ENCODE measurements at places on chromosomes 2 and 18. TPM values are rescaled to one million over a fixed set of nuclear protein-coding genes. Genes with fewer than 3 reads are reported as not detected.

- DNase-seq = no peak
Measured at GRCh38 chr18:69082499-69082898, 284.6 kb downstream of the CCDC102B start.

- peak; percentile 77 for DNase-seq
Measured at GRCh38 chr2:1607971-1608688, 136.2 kb downstream of the PXDN start.

- DNase-seq = peak; percentile 46
Measured at GRCh38 chr2:213216461-213216860, 65.0 kb upstream of the IKZF2 start.

GRCh38 chr18:61917818-61918217 lies 25.0 kb upstream of the RNF152 start:
- peak; percentile 30 for DNase-seq

The HS6ST1 gene
- 35.8 TPM for total RNA-seq

DNA sequence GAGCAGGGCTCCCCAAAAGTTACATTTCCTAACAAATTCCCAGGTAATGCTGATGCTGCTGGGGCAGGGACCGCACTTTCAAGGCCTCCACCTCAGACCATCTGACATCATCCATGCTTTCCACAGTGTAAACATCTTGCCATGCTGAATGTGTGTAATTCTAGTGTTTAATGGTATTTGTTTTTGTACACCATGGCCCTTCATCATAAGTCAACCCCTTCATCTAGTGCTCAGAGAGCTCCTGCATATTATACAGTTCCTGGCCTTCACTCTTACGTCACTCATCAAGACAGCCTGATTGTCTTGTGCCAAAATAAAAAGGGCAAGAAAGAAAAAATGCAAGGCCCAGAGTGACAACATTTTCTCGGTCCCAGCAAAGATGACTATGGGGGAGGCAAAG lies 77.5 kb upstream of the ZFP36L2 start:
- DNase-seq = no peak

- peak; percentile 84 for DNase-seq
Measured at GRCh38 chr18:48032876-48033789, 102.7 kb upstream of the SMAD2 start.

The ACMSD gene
- total RNA-seq = not detected

- no peak for DNase-seq
Measured at GRCh38 chr2:108983610-108984009, 5.4 kb downstream of the EDAR start.

- DNase-seq = no peak
Measured at GRCh38 chr2:75226617-75227016, 27.3 kb upstream of the TACR1 start.

- DNase-seq = no peak
Measured at GRCh38 chr2:43437363-43437762, 158.5 kb downstream of the THADA start.

- DNase-seq = peak; percentile 91
Measured at GRCh38 chr2:156399950-156400705, 36.1 kb upstream of the GPD2 start.

DNA sequence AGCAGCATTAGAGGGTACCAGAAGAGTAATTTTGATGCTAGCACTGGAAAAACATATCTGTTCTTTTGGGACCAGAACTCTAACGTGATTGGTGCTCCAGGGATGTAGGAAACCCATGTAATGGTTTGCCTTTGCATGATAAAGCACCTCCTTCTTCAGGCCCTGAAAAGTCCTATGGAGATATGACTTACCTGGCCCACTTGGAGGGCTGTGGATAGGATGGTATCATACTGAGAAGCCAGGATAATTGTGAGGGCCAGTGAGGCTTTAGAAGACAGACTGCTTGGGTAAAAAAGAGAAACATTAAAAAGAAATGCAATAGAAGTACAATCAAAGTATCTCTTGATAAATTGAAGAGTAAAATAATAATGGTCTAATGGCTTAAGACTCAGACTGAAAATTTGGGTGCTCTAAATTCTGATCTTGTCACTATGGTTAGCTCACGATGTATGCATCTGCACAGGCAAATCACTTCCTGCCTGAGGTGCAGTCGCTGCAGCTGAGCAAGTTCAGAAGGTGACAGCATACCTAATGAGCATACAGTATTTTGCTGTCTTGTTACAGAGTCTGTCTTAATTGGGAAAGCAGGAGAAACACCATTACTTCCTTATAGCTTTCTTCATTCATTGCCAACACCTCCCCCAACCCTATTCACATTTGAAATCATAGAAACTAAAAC lies 371.5 kb downstream of the NUP35 start:
- DNase-seq = no peak

DNA sequence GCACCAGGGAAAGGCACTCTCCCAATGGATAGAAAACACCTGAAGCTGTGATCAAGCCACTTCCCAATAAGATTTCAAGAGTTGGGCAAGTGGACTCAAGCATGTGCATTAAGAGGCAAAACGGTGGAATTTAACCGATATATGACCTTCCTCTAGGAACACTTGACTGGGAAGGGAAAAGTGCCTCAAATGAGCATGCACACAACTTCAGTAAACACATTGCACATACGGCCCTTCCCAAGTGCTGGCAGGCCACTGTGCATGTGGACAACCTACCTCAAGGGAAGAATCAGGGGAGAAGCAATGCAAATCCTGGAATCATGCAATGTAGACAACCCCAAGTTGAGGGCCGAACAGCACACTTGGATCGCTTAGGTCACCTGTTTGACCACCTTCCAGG lies 23.9 kb upstream of the SH3RF3 start:
- DNase-seq = no peak

The SLC4A3 gene
- total RNA-seq = 0.54 TPM

DNA sequence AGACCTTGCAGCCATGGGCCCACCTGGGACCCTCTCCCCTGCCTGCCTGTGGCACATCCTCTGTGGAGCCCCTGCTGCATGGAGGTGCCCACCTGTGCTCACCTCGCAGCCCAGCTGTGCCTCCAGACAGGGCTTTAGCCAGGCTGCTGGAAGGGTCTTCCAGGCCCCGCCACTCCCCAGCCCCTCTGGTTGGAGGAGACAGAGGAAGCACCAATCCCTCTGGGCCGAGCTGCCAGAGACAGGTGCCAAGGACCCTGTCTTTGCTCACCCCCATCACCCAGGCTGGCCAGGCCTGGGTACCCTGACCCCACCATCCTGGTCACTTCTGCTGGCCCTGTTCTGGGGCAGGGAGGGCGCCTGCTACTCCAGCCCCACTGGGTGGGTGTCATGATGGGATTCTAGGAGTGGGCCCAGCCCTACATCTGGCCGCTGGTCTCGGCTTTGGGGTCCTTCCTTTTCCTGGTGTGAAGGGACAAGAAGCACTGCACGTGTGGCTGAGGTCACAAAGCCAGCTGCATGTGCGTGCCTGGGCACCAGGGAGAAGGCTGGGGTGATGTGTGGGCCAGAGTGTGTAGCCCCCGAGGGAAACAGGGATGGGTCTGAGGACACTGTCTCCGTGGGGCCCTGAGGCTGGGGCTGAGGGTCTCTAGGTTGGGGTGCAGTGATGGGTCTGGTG lies 9.3 kb upstream of the NEU4 start:
- no peak for DNase-seq

DNA sequence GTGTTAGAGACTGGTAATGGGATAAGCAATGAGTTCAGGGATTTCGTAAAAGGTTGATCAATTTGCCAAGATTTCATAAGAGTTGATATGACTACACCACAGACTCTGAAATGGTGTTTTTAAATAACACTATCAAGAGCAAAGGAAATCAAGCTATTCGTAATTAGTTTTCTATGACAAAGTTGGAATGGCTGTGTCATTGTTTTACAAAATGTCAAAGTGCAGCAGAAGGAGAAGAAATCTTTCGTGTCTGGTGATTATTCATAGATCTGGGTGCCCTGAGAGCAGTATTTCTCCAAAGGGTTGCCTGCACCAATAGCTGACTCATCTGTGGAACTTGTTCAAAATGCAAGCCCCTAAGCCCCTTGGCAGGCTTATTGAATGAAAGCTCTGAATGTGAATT lies 70.1 kb downstream of the NABP1 start:
- peak; percentile 76 for DNase-seq

The CENPA gene
- total RNA-seq = 5.7 TPM

DNA sequence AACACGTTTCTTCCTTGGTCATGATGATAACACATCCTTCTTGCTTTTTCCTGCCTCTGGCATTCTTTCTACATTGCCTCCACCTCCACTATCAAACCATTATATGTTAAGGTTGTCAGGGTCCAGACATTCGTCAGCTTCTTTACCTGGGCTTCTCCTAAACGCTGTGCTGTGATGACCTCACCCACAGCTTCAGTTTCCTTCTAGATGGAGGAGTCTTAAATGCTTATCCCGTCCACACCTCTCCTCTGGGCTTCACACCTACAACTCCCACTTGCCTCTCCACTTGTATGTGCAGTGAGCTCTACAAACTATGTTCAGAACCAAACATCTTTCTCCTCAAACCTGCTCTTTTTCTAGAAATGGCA lies 666 bp upstream of the STAT1 start:
- DNase-seq = no peak

The RAB1A gene
- 120 TPM for total RNA-seq

- no peak for DNase-seq
Measured at GRCh38 chr2:77552956-77553355, 30.8 kb upstream of the LRRTM4 start.

The SCYGR4 gene
- not detected for total RNA-seq

DNA sequence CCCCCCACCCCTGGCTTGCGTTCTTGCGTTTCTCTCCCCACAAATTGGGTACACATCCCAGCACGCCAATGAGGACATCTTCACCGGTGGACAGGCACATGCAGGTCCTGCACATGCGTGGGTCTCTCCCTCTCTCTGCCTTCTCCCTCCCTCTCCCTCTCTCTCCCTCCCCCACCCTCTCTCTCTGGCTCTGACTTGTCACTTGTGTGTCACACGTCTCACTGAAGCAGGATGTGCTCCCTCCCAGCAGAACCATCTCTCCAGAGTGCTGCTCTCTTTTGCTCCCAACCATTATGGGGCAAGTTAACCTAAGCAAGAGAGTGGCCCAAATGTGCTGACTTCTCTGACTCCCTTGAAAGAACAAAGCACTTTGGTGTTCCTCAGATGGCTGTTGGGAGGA lies 120.8 kb upstream of the CAB39 start:
- DNase-seq = no peak

- peak; percentile 93 for DNase-seq
Measured at GRCh38 chr2:191676790-191677645, 918 bp upstream of the NABP1 start.

DNA sequence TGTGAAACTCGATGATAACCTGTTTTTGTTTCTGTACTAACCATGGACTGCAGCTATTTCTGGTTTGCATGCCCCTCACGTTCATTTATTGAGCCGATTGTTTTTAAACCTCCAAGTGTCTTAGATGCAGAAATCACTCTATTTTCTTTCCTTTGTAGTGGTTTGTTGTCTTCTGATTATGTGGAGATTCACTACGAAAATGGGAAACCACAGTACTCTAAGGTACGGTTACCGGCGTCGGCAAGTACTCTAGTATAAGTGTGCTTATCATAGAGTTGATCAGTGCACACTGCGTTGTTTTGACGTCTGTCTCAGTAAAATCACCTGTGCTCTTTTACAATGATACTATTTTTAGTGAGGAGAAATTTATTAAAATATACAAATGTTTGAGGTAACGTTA lies 87.4 kb downstream of the ADAM23 start:
- no peak for DNase-seq

DNA sequence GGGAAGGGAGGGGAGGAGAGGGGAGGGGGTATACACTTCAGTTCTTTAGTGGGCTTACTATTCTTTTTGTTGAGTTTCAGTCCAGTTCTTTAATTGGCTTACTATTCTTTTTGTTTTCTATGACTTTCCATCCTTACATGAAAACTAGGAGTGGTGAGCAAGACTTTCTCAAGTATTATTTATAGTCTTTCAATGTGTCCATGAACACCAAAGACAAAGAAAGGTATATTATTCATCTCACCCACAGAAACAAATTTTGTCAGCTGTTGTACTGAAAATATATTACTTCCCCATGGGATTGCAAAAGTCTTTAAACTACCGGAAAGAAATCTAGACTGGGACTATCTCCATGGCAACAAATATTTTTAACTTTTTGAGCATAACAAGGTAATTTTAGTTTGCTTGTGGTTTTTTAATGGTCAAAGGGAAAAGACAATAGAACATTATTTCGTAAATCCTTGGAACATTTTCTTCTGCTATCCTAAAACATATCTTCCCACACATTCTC lies 17.6 kb downstream of the ADAM17 start:
- DNase-seq = peak; percentile 89

DNA sequence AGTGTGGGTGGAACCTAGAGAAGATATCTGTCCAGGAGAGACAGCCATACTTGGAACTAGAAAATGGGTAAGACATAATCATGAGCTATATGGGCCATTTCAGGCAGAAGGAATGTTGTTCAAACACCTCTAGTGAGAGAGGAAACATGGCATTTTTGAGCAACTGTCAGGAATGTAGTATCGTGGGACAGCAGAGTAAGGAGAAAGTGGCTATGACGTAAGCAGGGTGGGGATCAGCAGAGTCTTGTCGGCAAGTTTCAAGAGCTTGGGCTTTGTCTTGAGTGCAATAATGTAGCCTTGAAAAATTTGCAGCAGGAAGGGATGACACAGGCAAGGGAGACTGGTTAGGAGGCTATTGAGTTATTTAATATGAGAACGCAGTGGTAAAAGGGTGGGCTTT lies 20.4 kb downstream of the SERPINB7 start:
- no peak for DNase-seq

- no peak for DNase-seq
Measured at GRCh38 chr2:138272524-138273195, 228.9 kb upstream of the SPOPL start.

GRCh38 chr2:169768262-169768995 lies 30.2 kb upstream of the SSB start:
- DNase-seq = peak; percentile 35

DNA sequence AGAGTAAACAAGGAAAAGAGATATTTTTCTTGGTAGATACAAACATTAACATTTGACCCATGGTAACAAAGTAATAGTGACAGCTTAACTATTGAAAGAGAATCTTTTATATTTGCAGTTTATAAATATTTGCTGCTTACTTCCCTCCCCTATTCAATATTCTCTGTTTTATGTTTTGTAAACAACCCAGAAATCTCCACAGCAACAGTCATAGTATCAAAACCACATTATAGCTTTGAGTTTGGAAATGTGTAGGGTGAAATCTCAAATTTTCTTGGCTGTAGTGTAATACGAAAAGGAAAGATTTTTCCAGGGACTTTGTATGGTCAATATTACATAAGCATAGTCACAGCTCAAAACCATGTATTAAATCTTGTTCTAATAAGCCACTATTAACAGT lies 511.2 kb downstream of the METTL4 start:
- DNase-seq = no peak

GRCh38 chr2:109448207-109448606 lies 165.6 kb downstream of the SEPTIN10 start:
- no peak for DNase-seq

The RAX gene
- total RNA-seq = not detected

Data from GM23248 (cell line).